ENCODE measurements at places on chromosomes 7 and 10. TPM values are rescaled to one million over a fixed set of nuclear protein-coding genes. Genes with fewer than 3 reads are reported as not detected.

PDK4 gene
- total RNA-seq: 0.81 TPM

OR6V1 gene
- not detected for total RNA-seq

DNA sequence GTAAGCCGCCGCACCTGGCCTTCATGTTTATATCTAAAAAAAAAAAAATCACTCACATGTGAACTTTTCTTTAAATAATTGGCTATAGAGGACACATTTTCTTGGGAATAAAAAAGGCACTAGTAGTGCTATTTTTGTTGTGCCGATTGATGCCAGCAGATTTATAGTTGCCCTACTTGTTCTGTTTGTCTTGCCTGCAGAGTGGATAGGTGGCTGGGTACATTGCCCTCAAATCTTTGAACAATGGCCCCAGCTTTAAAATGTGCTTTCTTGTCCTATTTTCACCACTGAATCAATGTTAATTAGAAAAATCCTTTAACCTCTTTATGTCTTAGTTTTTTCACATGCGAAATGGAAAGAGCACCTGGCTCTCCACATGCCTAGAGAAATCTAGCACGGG is 30.1 kb upstream of the ZNRF2 start:
- no peak for DNase-seq

DNA sequence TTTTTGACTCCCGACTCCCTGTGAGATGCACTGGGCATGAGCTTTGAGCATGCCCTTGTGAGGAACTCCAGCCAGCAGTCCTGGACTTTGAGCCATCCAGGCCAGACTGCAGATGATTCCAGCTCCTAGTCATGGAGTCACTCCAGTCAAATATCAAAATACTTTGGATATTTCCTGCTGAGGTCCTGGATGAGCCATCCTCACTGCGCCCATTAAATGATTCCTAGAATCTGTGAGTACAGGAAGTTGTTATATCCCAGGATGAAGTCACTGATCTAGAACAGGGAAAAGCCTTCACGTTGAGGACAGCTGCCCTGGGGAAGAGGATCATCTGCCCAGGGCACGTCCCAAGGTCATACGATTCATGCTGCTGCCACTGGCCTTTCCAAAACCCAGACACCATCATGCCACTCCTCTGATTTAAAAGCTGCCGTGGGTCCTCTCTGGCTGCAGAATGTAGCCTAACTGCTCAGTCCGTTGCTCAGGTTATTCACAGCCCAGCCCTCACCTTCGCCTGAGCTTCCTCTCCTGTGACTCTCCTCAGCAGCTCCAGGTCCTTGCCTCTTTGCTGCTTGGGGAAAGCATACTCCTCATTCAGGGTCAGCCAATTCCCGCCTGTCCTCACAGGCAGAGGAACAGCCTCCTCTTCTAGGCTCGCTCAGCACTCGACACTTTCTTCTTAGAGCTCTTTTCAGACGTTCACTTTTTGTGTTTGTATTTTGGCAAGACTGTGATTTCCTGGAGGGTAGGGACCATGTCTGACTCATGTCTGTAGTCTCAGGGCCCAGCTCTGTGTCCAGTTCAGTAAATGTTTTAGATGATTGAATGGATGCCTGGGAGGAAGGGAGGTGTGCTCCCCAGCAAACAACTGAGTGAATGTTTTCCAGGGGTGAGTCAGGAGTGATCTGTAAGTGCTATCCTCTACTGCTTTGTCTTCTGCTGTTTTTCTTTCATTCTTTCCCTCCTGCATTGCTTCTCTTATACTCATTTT is 157.8 kb downstream of the SNX10 start:
- DNase-seq: no peak

GRCh38 chr10:124319926-124320391 is 98.8 kb downstream of the OAT start:
- DNase-seq: no peak

GRCh38 chr10:101940916-101941315 is 97.3 kb upstream of the KCNIP2 start:
- no peak for DNase-seq
